ENCODE measurements at places on chromosomes 2 and 18. TPM values are rescaled to one million over a fixed set of nuclear protein-coding genes. Genes with fewer than 3 reads are reported as not detected.

DNA sequence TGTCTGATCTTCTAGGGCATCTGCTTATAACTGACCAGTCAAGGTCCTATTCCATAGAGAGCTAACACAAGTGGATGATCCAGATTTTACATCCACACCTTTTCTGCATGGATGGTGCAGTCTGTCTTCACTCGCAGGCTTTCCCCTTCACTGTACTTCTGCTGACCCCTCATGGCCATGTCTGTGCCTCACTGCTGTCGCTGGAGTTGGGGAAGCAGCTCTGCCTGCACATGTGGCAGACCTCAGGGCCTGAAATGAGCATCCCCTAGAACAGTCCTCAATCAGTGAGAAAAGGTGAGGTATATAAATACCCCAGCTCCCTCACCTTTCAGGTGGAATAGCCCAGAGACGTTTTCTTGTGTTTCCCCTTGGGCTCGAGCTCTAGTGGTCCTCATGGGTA lies 233.8 kb downstream of the ANKRD36B start:
- no peak for DNase-seq

GRCh38 chr18:10926621-10927161 lies 222.7 kb downstream of the PIEZO2 start:
- no peak for DNase-seq

The TNFRSF11A gene
- 22.9 TPM for total RNA-seq

DNA sequence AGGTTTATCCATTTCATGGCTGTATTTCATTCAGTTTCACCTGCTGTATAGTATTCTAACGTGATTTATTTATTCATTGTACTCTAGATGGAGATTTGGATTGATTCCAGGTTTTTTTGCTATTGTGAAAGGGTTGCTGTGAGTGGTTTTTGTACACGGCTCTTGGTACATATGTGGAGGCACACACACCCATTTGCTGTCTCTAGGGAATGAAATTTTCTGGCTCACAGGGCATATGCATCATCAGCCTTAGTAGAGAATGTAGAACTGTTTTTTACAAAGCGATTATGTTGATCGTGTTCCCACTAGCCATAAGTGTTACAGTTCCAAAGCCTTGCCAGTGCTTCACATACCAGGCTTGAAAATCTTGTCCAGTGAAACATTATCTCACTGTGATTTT lies 5.1 kb downstream of the SPTBN1 start:
- DNase-seq = no peak

The C2orf76 gene
- 10.3 TPM for total RNA-seq

DNA sequence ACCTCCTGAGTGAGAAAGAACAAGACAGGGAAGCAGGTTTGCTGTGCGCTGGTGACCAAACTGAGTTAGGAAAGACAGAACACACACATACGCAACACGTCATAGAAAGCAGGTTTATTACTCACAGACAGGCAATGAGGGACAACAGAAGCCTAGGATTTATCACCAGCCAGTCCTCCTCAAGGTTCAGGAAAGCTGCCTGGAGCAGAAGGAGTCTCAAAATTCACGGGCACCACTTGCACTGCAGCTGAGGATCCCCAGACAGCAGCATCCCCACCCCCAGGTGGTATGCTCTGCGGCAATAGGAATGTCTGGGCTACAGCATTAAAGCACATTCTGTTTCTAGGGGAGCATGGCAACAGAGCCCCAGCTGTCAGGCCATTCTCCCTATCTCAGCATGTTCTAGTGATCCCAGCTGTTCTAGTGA lies 284.4 kb upstream of the RGPD4 start:
- DNase-seq = no peak

- DNase-seq = peak; percentile 50
Observed at GRCh38 chr2:25951071-25951547, 31.2 kb downstream of the KIF3C start.

- DNase-seq = no peak
Observed at GRCh38 chr18:54647176-54647575, 56.1 kb downstream of the DYNAP start.

GRCh38 chr2:101277111-101277510 lies 24.4 kb downstream of the CNOT11 start:
- no peak for DNase-seq

The PLGLB2 gene
- 2.8 TPM for total RNA-seq

The UBE2E3 gene
- 49.8 TPM for total RNA-seq

The MALL gene
- 0.31 TPM for total RNA-seq

GRCh38 chr2:106070181-106070580 lies 123.9 kb downstream of the UXS1 start:
- DNase-seq = no peak

DNA sequence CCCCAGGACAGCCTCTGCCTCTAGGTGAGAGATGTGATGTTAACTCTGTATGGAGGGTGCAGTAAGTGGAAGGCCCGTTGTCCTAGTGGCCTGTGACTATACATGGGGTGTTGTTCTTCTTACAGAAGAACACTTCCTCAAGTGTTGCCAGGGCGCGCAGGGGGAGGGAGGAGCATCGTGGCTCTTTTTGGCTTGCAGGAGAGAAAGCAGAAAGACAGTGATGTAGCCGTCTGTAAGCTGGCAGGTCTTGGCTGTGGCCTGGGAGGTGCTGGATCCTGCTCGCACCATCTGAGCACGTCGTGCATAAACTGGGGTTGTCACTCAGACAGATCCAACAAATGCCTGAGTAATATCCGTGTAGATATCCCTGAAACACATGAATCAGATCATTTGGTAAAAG lies 44.3 kb downstream of the ZNF236 start:
- no peak for DNase-seq

GRCh38 chr2:233005096-233005495 lies 8.0 kb downstream of the NGEF start:
- DNase-seq = no peak

The LIMS3 gene
- 0.12 TPM for total RNA-seq

The NEU2 gene
- total RNA-seq = not detected

DNA sequence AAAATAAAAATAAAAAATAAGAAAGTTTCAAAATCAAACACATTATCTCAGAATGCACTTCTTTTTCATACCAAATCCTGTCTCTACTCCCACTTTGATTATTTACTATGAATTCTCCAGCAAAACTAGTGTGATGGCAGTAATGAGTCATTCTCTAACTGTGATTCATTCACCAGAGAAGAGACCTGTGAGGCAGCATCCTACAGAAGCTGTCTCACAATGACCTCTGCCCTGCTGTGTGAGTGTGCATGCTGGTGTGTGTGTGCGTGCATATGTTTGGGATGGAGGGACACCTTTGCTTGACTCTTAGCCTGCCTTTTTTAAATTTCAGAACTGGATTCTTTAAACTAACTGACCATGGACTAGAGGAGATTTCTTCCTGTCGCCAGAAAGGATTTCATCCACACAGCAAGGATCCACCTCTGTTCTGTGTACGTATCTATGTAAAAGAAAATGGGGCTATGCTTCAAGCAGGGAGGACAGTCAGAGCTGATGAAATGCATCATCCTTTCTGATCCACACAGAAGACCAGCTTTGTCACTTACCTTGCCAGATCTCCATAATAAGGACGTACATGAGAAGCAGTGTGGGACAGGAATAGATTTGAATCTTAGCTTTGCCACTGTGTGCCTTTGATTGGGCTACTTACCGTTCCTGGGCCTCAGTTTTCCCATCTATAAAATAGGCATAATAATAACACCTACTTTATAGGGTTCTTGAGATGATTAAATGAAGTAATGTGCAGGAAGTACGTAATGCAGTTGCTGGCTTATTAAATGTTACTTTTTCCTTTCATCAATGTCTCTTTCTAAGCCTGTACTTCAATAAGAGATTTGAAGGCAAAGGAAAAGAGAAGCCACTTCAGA lies 31.2 kb downstream of the STAMBP start:
- no peak for DNase-seq

- no peak for DNase-seq
Observed at GRCh38 chr2:98769784-98770183, 38.9 kb upstream of the MGAT4A start.

GRCh38 chr2:163736433-163737189 lies 803 bp upstream of the FIGN start:
- no peak for DNase-seq
